NCI-H1417 (cell line): ENCODE measurements at places on chromosomes 5 and 9.

DNA sequence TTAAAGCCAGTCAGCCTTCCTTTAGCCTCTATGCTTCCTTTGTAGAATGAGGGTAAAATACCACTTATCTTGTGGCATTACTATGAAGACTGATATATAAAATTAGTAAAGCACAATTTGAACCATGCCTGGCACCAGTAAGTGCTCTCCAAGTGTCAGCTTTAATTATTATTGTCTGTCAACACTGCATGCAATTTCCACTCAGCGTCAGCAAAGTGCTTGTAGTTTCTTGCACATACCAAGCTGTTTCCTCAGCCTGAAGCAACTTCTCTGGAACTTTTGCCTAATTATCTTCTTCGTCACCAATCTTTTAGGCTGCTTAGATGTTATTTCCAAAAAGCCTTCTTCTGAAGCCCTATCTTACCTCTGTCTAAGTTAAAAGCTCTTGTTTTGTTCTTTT is 177.3 kb downstream of the CDC42SE2 start:
- DNase-seq, result peak; percentile 27

GRCh38 chr9:34522091-34522887 is 501 bp downstream of the ENHO start:
- no peak for DNase-seq

DNA sequence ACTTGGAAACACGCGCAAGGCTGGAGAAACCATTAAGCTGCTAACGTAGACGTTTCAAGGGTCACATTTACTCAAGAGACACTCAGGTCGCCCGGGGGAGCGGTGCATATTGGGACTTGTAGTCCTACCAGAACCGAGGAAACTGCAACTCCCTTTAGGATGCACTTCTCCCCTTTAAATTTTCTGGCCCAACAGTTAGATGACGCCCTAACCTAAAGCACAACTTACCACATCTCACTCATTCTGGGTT is 384 bp upstream of the DMXL1 start:
- DNase-seq, result peak; percentile 94

GRCh38 chr5:122394284-122394930 is 82.4 kb downstream of the SNCAIP start:
- no peak for DNase-seq

GRCh38 chr5:155529362-155529761 is 515.8 kb downstream of the KIF4B start:
- DNase-seq, result no peak

DNA sequence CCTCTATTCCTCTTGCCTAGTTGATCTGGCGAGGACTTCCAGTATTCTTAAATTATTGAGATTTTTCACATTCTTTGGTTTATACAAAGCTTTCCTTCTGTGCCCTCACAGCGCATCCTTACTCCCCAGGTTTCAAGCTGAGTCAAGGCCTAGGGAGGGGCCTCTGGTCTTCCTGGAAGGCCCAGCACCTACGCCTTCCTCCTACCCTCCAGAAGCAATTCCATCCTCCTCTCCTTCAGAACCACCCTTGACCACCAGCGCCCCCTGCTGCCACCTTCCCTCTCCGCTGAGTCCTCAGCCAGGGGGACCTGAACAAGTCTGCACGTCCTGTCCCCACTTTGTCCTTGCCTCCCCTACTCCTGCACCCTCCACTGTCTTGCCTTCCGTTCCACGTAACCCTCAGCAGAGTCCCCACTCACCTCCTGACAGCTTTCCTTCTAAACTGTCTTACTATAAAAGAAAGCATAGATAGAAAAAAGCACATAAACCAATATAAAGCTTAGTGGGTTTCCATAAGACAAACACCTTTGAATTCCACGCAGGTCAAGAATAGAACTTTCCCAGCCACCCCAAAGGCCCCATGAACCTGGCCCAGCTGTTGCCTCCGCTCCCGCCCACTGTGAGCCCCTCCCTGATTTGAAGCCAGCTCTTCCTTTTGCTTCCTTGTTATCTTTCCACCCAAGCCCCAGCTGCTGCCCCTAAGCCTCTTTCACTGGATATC is 63.0 kb upstream of the CTSL start:
- peak; percentile 66 for DNase-seq

GRCh38 chr9:130682421-130683121 is 11.0 kb upstream of the EXOSC2 start:
- peak; percentile 78 for DNase-seq
